ENCODE measurements at places on chromosomes 2 and 18.

DNA sequence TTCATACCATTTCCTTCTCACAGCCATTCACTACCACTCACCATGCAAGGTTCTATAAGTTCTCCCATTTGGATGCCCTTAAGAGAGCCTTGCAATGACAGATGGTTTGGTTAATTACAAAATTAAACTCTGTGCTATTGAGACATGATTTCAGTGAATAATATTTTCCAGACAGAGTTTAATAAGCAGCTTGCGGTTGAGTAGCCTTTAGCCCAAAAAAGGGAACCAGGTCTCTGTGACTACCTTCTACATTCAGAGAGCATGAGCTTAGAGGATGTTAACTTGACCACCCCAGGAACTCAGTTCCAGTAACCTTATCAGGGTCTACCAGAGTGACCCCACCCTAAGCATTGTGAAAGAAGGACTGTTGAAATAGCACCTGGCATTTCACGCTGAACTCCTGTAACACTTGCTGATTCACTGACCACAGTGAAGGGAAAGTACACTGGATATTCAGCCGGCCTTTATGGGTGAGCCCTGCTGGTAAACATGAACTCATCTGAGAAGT lies 1173.1 kb upstream of the ZEB2 start:
- no peak for DNase-seq

DNA sequence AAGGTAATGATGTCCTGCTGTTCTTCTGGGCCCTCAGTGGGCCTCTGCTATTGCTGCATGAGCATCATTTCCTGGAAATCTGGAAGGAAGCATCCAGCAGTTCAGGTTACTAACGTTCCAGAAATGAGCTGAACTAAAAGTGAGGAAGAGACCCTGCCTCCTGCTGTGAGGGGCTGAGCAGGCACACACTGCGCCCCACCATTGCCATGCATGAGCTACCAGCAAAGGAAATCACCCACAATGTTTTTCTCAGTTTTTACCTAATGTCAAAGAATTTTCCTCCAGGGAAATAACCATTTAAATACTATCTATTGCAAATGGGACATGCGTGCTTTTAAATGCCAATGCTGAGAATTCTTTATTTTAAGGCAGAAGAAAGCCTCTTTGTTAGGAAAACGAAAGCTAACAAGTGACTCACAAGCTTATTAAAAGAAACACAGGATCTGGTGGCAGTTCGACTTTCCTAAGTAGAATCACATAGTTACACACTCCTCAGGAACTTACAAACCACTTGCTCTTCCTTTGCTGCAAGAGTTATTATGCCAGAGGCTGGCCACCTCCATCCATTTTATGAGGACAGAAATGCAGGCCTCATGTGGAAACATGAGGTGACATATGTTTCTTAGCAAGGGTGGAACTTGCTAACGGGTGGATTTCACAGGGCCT lies 152.6 kb upstream of the TTC39C start:
- DNase-seq = no peak

- DNase-seq = no peak
Observed at GRCh38 chr18:61602836-61603235, 269.6 kb downstream of the CDH20 start.

DNA sequence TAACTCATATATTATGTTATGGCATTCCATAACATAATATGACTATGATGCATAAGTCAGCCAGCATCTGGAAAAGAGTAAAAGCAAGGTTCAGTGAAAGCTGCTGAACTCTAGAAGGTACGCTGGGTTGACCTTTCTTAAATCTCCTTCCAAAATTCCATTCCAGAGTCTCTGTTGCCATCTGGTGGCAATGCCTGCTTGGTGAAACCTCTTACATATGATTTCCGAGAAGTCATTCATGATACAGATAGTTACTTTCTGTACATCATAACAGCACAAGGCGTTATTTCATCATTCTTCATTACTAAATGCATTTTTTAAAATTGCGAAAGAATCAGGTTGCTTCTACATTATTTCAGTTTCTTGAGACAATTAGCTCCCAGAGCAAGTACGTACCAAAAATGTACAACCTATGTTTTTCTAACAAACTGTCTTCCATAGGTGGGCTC lies 7.0 kb upstream of the EPG5 start:
- peak; percentile 45 for DNase-seq

DNA sequence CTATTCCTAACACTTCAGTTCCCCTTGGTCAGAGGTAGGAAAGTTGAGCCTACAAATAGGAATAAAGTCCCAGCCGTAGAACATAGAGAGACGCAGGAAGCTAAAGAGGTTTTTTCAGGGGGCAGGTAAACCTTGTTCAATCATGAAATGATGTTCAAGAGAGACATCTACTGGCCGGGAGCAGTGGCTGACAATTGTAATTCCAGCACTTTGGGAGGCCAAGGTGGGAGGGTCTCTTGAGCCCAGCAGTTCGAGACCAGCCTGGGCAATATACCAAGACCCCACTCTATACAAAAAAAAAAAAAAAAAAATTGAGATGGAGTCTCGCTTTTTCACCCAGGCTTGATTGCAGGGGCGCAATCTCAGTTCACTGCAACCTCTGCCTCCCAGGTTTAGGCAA lies 66.7 kb upstream of the DNAJC10 start:
- no peak for DNase-seq

GRCh38 chr2:16653083-16653375 lies 12.6 kb downstream of the CYRIA start:
- no peak for DNase-seq

GRCh38 chr18:58979615-58980014 lies 114.9 kb downstream of the ZNF532 start:
- DNase-seq = no peak

DNA sequence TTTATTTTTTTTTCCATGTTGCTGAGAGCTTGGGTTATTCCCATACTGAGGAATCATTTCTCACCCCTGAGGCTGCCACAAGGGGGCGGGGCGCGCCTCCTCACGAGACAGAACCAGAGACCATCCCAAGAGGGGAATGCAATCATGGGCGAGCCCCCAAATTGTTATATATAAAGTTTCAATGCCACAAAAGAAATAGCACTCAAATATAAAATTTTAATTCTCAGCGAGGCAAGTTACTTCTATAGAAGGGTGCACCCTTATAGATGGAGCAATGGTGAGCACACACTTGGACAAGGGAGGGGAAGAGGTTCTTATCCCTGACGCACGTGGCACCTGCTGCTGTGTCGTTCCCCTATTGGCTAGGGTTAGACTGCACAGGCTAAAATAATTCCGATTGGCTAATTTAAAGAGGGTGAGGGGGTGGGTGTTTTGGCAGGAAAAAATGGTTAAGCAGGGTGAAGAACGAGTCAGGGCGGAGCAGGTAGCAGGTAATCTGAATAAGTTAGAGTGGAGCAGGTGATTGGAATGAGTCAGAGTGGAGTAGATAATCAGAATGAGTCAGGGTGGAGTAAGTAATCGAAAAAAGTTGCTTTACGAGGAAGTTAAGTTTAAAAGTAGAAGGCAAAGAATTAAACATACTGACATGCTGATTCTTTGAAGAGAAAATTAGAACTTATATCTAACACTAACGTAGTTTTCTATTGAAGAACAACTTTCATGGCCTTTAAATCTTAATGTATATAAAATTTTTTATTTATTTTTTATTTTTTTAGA lies 177.5 kb downstream of the MTCL1 start:
- DNase-seq = no peak

DNA sequence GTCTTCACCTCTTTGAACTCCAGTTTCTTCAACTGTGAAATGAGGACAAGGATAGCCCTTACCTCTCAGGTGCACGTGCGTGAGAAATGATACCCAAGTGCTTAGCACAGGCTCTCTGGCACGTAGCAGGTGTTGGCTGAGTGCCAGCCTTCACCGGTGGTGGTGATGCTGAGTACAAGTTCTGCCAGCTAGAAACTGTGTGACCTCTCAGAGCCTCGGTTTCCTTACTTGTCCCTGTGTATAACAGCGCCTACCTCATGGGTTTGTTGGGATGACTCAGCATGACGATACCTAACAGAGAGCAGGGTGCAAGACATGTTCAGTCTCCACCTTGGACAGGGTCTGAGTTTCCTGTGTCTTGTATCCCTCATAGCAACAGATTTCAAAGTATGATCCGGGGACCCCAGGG lies 205.1 kb downstream of the TNS1 start:
- DNase-seq = no peak

DNA sequence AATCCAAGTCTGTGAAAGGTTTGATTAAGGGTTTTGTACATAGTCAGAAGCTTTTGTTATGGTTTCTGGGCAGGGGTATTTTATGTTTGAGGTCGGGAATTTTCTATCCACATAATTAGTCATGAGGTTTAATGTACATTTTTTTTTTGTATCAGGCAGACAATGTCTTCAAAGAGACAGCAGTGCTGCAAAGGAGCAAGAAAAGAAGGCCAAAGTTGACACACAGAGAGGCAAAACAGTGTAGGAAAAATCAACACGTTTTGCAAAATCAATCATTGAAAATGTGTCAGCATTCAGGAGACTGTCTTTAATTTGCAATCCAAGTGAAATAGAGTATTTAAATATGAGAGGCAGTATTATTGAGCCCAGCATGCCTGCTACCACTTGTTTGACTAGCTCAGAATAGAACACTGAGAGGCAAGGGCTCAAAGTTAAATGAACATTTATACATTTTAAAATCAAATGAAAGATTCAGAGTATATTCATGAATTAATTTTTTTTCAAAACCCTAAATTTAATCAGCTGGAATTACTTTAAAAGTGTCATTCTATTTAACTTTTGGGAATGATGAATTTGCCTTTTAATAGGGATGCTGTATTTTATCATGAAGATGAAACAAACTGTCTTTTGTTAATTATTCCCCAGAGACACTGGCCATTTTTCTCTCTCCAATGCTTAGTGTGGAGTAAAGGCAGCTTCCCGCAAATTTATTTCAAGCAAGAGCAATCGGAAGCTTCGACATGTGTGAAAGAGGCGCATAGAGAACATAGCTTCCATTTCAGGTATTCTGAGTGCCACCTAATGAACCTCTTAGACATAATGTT lies 11.3 kb downstream of the VRK2 start:
- no peak for DNase-seq

DNA sequence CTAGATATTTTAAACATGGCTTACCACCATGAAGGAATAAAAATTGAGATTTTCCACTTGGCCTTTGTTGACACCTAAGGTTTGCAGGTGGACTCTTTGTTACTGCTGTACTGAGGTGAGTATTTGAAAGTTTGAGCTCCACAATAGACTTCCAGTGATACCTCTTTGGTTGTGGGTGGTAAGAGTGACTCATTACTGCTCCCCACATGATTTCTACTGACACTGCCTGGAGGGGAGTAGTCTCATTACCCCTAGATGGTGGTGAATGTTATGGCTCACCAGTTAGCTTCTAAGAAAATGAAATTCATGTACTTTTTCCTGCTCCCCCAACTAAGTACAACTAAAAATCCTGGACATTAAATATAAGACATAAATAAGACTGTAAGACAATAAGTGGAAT lies 1183.1 kb upstream of the TMEFF2 start:
- DNase-seq = no peak

- DNase-seq = peak; percentile 9
Observed at GRCh38 chr2:230068016-230068650, 591 bp downstream of the SLC16A14 start.

DNA sequence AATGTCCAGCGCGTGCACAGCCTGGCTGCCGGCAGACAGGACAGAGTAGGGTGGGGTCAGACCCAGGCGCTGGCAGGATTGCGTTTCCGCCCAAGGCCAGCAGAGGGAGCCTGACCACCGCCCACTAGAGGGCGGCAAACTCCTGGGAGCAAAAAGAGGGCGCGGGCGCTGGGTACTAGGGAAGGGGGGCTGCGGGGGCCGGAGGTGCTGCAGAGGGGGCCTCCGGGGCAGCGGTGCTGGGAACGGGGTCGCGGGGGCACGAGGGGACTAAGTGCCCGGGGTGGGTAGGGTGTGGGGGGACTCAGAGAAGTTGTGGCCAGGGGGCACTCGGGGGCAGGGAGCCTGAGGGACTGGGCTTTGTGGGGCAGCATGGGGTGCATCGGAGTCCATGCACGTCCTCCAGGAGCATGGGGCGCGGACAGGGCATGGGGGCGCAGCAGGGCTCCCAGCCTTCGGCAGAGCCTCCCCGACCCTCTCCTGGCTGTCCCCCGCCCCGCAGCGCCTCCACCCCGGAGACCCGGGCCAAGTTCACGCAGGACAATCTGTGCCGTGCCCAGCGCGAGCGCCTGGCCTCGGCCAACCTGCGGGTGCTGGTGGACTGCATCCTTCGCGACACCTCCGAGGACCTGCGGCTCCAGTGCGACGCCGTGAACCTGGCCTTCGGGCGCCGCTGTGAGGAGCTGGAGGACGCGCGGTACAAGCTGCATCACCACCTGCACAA lies 3.2 kb downstream of the TEKT4 start:
- DNase-seq = peak; percentile 33

DNA sequence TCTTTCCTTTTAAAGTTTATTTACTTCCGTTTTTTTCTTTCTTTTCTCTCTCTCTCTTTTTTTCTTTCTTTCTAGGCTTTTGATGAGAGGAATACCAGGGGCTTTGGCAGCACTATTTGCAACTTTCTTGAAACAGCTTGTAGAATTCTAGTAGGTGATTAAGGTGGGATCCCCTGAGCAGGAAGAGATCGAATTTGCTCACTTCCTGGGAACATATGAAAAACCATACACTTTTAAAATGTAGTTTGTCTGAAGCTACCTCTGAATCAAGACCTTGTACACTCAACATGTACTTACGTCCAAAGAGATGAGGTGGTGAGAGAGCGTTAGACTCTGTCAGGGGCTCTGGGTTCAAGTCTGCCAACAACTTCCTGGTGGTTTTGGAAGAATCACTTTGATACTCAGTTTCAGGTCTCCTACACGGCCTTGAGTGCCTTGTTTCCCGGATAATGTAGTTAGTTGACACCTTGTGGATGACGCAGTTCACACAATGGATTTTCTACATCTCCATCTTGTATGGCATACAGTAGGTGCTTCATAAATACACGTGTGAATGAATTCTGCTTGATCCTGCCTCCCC lies 229.1 kb downstream of the MYCN start:
- no peak for DNase-seq

GRCh38 chr2:188797371-188797770 lies 176.8 kb upstream of the COL3A1 start:
- no peak for DNase-seq

DNA sequence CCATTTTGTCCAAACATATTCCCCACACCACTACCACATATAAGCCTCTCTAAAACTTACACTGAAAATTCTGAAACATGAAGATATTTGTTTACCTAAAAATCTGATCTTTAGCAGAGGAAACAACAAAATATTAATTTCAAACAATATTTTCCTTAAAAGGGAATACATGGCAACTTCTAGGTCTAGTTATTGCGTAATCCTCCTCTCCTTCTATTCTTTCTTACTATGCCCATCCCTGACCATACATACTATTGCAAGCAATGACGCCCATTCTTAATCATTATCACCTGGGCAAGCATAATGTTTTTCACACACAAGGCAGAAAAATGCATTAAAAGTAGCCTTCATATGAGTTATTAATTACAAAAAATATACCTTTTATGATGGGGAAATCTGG lies 372.6 kb downstream of the ZEB2 start:
- no peak for DNase-seq

DNA sequence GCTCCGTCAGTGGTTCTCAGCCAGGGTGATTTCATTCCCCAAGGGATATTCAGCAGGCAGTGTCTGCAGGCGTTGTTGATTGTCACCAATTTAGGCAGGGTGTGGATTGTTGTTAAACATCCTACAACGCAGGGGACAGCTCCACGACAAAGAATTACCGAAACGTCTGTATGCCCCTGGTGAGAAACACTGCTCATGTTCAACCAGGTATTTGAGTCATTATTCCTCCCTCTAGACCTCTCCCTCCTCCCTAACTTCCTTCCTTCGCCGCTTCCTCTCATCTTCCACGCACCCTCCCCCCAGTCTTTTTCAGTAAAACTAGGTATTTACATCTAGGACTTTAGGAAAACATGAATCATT lies 50.8 kb downstream of the NCK2 start:
- no peak for DNase-seq
